Right cardiac atrium (tissue), 5 donors: ENCODE measurements at places on chromosomes 6 and 20.

- DNase-seq, result no peak
These were observed 2.5 kb downstream of the PRRT1 start for GRCh38 chr6:32149092-32149755.

- no peak for DNase-seq
These were observed 555.9 kb downstream of the C6orf118 start for GRCh38 chr6:164753517-164753916.

GRCh38 chr6:2103765-2104523 lies 141.5 kb downstream of the GMDS start:
- DNase-seq, result no peak

GRCh38 chr6:139297921-139298320 lies 6.1 kb upstream of the TXLNB start:
- no peak for DNase-seq

DNA sequence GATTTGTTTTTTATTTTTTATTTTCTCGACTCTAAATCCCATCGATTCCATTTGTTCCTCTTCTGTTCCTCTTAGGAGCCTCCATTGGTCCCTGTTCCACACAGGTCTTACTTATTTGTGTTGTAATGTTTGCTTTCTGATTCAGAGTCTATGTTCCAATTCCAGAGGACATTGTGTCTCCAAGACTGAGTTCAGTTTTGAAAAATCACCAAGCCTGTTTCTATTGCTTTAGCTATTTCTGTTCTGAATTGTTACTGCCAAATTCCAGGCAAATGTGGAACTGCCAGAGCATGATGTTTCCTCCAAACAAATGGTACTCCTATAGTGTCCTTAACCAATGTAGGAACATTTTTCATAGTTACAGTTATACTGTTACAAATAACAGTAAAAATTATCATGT lies 270.9 kb upstream of the SPTLC3 start:
- no peak for DNase-seq

DNA sequence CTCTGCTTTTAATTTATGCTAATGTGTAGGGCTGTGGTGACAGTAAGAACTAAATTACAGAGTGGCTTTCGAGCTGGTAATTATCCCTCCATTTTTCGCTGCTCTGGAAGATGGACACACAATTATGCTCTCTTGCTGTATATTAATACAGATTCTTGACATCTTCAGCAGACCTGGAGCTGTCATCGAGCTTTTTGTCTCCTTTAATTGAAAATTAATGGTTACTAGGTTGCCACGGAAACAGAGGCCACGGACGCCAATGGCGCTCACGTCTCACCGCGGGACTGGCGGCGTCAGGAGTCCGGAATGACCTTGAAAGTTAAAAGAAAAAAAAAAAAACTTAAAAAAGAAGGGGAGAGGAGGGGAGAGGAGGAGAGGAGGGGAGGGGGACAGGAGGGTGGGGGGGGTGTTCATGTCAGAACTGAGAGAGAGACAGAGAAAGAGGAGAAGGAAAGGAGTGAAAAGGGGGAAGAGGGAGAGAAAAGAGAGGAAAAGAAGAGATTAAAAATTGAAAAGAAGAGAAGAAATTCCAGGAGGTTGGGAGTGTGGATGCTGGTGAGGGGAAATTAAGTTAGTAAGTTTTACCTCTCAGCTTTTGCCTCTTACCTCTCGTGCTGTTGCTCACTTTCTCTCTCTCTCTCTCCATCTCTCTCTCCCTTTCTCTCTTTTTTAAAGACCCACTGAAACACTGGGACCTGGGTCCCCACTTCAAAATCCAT lies 22.1 kb upstream of the FOXP4 start:
- DNase-seq, result no peak

- no peak for DNase-seq
These were observed 50.0 kb downstream of the IL20RA start for GRCh38 chr6:136994782-136995181.

GRCh38 chr6:5723841-5724691 lies 282.7 kb downstream of the NRN1 start:
- DNase-seq, result peak; percentile 62

GRCh38 chr6:149567194-149567586 lies 1.0 kb downstream of the GINM1 start:
- DNase-seq, result no peak

DNA sequence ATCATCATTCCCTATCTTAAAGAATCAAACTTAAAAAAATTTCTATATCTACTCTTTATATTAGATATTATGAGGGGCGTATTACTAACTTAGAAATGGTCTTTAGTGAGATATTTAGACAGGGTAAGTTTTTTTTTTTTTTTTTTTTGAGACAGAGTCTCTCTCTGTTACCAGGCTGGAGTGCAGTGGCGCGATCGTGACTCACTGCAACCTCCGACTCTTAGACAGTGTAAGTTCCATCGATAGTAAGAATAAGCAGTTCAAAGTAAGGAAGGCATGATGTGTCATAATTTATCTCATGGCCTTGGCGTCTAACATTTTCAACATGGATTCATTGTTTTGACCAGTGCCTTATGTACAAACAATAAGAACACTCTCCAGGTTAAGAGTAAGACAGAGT lies 72.4 kb downstream of the MLIP start:
- DNase-seq, result no peak

DNA sequence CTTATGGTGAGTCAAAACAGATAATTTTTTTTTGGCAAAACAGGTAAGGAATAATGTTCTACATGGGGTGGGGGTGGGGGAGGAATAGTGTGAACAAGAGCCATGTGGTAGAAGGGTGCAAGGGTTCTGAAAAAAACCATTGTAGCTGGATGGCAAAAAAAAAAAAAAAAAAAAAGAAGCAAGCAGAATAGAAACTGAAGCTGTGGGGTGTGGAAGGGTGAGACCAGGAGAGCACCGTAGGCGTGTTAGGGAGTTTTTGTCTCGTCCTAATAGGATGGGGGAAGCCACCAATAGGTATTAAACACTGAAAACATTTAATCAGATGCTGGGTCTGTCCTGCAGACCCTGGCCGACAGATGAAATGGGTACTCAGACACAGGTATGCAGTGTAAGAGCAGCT lies 110.1 kb downstream of the ADTRP start:
- DNase-seq, result no peak

GRCh38 chr6:122818866-122819265 lies 29.8 kb downstream of the SMPDL3A start:
- DNase-seq, result no peak

GRCh38 chr6:144066741-144067484 lies 28.5 kb downstream of the SF3B5 start:
- no peak for DNase-seq

DNA sequence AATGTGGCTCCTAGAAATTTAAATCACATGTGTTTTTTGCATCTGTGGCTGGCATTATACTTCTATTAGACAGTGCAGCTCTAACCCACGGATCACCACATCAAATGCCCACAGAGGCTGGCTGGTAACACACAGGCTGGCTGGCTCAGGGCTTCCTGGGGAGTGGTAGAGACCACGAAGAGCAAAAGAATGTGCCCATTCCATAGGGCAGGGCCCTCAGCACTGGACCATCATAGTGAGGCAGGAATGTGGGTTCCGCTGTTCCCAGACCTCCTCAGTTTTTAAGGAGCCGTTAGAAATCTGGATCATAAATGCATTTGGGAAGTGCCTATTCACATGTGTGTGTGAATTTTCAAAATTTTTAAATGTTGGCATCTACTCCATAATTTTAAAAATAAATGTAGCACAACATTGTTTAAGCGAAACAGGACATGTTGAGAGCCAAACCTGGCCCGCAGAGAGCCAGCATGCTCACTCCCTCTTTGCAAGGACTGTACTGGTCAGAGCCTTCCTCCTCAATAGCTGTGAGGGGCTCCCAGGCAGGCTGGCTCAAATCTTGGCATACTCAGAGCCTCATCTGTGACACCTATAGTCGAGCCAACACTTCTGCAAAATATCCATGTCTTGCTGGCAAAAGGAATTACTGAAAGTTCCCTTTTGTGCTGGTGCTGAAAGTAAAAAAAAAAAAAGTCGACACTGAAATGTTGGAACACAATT lies 190.5 kb downstream of the FNDC1 start:
- no peak for DNase-seq

- DNase-seq, result no peak
These were observed 106.2 kb downstream of the SLC24A3 start for GRCh38 chr20:19318610-19319009.

DNA sequence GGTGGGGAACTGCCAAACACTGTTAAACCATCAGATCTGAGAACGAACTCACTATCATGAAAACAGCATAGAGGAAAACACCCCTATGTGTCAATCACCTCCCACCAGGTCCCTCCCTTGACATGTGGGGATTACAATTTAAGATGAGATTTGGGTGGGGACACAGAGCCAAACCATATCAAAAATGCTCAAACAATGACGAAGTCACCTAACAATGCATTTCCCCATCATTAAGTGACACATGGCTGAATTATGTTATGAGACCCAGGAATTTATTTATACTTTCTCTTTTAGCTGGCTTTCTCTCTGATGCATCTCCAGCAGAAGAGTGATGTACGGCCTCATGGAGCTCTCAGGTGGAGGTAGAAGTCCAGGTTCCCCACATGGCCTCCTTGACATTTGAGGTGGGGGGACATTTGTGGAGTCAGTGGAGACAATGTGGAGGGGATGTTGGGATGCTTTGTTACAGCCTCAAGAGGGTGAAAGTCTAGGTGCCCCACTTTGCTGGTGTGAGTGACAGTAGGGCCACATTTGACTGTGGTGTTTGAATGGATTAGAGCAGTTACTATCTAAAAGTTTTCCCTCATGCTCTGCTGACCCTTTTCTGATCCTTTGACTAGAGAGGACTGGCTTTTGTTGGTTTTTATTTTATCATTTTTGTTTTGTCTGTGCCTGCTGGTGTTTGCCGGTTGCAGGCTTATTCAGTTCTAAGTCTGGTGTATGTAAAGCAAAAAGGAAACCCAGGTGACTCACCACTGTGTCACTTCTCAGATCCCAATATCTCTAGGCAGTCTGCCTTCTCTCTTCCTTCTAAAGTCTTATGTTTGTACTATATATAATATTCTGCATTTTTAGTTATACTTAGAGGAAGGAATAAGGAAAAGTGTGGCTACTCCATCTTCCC lies 18.5 kb upstream of the DCBLD1 start:
- DNase-seq, result no peak

DNA sequence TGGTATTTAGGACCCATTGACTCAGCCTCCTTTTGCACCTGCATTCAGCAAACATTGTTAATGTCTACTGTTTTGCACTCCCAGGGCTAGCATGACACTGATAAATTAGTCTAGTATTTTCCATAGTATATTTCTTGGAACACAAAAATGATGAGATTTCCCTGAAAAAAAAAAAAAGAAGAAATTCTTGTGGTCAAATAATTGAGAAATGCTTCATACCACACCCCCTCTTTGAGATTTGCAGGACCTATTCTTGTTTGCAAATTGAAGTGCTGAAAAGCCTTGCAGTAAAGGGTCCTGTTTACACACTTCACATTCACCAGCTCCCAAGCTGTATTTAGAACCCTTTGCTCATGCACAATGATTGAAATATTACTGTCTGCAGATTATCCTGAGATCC lies 36.3 kb upstream of the CLIC5 start:
- no peak for DNase-seq

DNA sequence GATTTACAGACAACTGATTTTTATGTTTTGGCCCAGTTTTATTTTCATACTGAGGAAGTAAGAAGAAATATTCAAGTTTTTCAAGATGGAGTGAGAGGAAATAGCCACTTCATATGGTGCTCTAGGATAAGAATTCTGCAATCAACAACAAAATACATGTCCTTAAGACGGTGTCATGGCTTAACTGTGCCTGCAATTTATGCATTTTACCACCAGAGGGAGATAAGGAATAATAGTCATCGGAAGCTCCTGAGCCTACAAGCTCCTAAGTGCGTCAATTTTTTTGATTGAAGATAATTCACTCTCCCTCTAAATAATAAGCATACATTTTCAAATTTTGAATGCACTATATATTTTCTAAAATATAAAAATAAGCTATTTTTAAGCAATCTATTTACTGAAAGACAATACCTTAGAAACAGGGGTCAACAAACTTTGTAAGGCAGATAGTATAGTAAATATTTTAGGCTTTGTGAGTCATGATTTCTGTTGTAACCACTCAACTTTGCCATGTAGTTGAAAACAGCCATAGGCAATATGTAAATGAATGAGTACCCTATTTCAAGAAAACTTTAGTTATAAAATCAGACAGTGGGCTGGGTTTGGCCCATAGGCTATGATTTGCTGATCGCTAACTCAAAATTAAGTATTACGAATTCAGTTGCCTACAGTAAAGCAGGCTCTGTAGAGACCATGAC lies 230.9 kb upstream of the DTNBP1 start:
- DNase-seq, result no peak

DNA sequence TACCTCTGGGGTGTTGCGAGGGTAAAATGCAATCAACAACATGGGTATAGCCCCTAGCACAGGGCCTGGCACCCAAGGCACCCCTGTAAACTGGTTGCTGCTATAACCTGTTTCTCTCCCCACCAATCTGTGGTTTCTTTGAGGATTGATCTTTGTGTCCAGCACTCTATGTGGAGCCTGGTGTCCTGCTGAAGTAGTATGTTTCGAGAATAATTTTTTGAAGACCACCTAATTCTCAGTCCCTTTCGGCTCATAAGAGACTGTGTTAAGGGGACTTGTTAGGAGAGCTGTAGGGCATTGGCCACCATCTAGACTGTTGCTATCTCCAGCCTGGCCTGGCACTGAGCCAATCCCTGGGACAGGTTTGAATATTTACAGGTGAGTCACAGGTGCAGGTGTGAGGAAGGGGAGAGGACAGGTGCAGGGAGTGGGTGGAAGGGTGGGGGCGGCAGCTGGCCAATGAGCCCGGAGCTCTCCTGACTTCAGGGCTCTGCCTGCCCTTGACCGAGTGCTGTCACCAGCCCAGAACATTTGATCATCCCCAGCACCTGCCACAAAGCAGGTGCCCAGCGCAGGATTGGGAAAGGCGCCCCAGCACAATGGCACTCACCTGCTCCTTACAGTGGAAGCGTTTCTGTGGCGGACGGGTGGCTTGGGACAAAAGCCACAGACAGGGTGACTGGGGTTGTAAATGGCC lies 8.1 kb upstream of the C20orf144 start:
- DNase-seq, result peak; percentile 66

- DNase-seq, result no peak
These were observed 1136.0 kb downstream of the HACE1 start for GRCh38 chr6:103723438-103724322.

DNA sequence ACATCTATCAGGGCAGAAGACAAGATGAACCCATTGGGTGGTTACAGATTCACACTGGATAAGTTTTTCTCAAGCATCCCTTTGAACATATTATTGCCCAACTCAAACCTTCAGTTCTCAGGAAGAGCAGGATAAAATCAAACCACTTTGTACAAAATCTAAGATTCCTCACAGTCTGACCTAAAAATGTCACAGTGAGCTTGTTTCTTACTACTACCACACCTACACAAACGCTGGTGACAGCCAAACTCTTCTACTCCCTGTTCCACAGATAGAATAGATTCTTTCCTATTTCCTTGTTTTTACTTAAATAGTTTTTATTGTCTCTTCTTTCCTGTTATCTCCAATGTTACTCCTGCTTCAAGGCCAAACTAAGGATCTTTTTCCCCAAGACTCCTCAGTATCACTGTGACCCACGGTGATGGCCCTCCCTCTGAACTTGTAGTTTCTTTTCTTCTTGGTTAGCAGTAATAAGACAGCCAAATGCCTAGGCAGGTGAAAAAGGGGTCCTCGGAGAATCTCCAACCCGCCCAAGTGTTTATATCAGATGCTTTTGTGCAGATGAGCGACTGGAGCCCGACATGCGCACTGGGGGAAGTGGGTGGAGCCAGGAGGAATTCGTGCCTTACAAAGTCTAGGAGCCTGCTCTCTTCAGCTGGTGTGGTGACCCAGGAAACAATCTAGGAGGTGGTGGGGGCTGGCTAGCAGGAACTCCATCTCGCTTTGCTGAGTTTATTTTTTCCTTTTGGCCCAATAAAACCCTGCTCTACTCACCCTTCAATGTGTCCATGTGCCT lies 53.4 kb downstream of the SEL1L2 start:
- DNase-seq, result no peak
